ENCODE measurements at places on chromosomes 1 and 21.

DNA sequence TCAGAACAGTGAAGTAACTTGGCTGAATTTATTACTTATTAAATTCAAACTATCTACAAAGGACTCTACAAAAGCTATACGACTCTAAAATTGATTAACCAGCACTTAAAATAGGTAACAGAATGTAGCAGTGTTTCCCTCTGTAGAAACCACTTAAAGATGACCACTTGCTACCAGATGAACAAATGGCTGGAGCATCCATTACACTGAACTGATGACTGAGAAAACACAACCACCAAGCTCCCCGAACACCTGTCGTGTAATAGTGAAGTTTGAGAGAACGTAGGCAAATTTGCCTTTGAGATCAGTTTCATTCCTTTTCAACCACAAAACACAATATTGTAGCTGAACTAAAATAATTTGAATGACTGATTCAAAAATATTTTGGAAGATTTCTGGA, 226.7 kb downstream of the KCNT2 start:
- no peak for DNase-seq

GRCh38 chr1:115107516-115108260, 18.4 kb upstream of the TSPAN2 start:
- DNase-seq, result no peak

GRCh38 chr1:172779491-172779890, 120.6 kb downstream of the FASLG start:
- DNase-seq, result no peak

- no peak for DNase-seq
These were observed at the start of gene LAPTM5 for GRCh38 chr1:30757352-30758120. LAPTM5 (minus strand) TSS chr1:30757774; CDS start chr1:30757745, 29 bp downstream.

DNA sequence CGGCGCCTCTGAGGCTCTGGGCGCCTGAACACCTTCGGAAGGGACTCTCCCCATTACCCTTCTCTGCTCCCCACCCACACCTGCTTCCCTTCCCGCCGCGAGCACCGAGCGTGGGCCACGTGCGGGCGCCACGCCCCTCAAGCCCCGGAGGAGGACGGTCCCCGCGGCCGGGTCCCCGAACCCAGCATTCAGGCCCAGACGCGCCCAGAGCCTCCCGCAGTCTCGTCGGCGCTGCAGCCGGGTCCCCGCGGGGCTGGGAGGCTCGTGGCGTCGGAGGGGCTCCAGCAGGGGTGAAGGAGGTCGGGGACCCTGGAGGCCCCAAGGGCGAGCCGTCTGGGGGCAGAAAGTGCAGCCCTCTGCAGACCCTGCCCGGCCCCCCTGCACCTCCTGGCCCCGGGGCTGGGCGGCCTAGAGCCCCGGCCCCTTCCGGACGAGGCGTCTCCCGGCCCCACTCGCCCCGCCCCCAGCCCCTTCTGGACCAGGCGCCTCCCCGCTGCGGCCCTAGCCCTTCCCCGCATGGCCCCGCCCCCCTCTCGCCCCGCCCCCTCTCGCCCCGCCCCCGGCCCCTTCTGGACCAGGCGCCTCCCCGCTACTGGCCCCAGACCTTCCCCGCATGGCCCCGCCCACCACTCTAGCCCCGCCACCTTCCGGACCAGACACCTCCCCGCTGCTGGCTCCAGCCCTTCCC, 378 bp upstream of the SMIM1 start:
- DNase-seq, result no peak

DNA sequence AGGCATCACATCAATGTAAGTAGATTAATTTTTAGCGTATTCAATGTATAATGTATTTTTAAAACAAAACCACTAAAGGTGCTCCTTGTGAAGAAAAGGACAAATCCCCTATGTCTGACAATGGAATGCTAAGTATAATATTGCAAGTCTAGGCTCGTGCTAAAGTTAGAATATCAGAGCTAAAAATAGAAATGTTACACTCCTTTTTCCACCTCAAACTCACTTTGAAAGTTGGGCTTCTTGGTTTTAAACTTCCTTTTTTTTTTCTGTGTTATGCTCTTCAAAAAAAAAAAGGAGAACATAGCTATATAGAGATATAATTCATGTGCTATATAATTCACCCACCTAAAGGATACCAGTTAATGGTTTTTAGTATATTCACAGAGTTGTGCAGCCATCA, 3.6 kb upstream of the SERBP1 start:
- DNase-seq, result no peak

- no peak for DNase-seq
These were observed 22.9 kb downstream of the LCA5L start for GRCh38 chr21:39422527-39423241.

- no peak for DNase-seq
These were observed 289.4 kb downstream of the CHRM3 start for GRCh38 chr1:239675735-239676134.

GRCh38 chr1:60281360-60281932, 207.9 kb upstream of the C1orf87 start:
- DNase-seq, result no peak

DNA sequence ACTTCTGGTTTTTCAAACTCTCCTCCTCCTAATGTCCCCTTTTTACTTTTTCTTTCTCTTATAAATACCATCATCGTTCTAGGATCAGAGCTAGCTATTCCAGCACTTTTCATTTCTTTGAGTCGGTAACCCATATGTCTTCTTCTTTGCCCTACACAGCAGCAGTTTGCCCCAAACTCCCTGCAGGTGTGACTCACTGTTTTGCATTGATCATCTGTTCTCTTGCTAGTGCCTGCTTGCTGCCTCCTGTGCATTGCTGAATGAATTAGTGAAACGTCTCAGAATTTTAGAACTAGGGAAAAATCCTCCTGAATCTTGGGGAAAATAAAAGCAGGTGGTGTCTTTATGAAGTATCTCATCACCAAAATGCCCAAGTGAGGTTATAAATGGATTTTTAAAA, 21.7 kb downstream of the KCNK2 start:
- DNase-seq, result no peak

- DNase-seq, result no peak
These were observed 232.7 kb downstream of the KCNJ6 start for GRCh38 chr21:37683396-37684114.

DNA sequence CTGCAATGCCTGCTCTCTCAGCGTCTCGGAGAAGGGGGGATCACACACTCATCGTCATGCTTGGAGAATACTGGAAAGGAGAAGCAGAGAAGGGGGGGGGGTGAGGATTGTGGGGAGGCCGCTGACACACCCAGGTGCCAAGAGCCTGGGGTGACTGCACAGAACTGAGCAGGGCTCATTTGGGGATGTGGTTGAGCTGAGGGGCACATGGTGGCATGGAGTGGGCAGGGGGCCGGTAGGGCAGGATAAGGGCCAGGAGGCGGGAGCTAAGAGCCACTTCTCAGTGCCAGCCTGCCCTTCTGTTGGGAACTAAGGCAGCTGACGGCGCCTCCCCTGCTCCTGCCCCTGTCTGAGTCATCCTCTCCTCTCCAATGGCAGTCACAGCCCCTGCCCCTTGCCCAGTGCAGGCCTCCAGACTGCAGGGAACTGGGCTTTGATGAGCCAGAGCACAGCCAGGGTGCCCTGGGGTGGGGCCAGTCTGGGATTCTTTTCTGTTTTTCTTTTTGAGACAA, 27.2 kb downstream of the MRPL37 start:
- DNase-seq, result no peak

DNA sequence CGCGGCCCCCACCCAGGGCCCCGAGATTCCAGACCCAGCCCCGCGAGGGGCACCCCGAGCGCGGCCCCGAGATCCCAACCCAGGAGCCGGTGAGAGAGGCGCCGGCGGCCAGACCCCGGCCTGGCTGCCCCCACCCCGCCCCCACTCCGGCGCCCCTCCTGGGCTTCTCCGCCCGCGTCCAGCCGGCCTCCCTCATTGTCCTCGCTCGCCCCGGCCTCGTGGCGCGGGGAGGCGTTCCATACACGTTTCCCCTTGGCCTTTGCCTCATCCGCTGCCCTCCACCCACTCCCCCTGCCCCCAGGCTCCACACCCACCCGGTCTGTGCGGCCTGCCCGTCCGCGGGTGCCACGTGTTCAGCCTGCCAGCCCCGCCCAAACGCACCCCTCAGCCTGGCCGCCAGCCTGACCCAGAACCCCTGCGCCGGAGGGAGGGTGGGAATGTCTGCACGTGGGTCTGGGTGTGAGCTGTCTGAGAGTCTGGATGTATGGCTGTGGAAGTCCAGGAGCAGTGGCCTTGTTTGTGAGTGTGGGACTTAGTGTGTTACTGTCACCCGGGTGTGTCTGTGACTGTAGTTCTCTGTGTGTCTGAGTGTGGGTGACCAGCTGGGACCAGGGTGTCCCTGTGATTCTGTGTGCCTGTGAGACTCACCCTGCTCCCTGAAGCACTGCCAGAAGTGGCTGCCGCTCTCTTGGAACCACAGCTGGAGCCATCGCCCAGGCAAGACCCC, 681 bp downstream of the B4GALT2 start:
- no peak for DNase-seq

GRCh38 chr1:41242342-41243078, 404 bp upstream of the SCMH1 start:
- DNase-seq, result no peak

DNA sequence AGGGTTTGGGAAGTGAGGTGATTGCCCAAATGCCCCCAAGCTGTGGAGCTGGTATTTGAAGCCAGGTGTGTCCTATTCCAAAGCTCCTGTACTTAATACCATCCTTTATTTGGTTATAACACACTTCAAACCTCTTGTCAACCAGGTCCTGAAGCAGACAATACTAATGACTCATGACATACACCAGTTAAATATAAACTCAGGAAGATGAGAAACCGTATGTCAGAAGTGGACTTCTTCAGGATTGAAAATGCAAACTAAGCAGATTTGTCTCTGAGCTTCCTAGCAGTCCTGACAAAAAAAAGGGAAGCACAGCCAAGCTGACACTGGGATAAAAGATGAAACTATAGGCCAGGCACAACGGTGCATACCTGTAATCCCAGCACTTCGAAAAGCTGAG, 70.6 kb downstream of the ALPL start:
- no peak for DNase-seq

GRCh38 chr1:179184403-179184802, 45.1 kb downstream of the ABL2 start:
- no peak for DNase-seq

GRCh38 chr1:233135833-233136232, 159.7 kb downstream of the PCNX2 start:
- DNase-seq, result no peak

DNA sequence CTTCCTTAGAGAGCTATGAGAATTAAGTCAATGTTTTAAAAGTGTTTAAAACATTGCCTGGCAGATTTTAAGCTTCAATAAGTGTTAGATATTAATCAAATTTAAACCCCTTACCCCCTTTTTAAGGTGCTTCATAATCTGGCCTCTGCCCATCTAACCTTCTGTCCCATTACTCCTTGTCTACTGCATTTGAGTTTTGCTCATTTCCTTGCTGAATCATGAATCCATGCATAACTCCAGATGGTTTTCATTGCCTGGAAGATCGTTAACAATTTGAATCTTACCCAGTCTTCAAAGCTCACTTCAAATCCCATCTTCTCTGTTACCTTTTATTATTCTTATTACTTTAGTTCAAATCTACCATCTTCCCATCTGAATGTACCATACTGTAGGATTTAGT, 4.6 kb downstream of the HJV start:
- no peak for DNase-seq

DNA sequence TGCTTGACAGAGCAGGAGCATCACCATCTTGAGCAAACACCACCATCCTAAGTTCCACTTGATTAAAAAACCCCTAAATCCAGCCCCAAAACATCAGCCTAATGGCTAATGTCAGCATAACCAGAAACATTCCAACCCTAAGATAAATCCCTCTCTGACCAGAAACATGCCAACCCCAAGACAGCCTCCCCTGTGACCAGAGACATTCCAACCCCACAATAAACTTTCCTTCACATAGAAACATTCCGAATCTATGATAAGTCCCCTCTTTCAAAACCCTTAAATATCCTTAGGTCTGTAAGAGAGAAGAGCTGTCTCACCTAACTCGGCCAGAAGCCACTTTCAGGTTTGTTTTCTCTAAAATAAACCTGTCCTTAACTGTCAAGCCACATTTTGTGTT, 17.4 kb upstream of the SLC2A5 start:
- DNase-seq, result no peak

DNA sequence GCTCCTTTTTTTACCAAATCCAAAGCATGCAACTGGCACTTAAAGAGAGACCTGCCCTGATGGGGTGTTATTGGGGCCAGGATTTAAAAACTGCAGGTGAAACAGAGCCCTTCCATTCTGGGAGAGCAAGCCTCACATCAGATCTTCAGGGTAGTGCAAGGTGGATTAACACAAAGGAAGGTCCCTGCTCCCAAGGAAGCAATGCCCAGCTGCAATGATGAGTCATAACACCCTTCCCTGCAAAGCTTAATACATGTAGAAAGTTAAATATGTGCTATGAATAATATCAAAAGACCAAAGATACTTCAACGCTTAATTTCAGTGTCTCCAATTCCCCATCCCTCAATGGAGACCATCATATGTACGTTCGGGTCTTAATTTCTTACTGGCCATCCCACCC, 508.0 kb downstream of the OMA1 start:
- DNase-seq, result no peak

DNA sequence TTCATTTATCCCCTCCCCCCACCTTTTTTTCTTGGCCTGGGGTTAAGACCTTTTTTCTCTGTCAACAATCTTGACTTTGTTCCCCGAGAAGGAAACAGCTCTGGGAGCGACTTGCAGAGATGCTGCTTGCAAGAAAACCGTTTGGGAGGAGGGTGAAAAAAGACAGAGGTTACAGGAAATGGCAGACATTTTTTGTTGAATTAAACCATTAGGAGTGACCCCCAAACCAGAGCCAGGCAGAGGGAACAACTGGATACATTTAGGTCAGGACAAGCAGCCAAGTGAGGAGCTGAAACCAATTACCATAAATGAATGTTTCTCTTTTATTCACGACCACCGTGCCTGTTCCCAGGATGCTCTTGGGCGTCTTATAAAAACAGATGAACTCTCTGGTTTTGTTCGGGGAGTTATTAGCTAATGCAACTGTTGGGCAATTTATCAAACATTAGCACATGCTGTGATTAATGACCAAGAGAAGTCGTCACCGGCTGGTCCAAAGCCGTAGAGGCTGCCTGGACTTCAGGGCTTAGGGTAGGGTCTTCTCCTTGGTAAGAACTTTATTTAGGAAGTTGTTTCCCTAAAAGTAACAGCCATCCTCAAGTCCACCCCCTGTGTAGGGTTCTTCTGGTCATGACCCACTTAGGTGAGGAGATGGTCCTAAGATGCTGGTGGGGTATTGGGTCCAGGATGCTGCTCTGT, 141.0 kb downstream of the FOXD2 start:
- DNase-seq, result no peak

DNA sequence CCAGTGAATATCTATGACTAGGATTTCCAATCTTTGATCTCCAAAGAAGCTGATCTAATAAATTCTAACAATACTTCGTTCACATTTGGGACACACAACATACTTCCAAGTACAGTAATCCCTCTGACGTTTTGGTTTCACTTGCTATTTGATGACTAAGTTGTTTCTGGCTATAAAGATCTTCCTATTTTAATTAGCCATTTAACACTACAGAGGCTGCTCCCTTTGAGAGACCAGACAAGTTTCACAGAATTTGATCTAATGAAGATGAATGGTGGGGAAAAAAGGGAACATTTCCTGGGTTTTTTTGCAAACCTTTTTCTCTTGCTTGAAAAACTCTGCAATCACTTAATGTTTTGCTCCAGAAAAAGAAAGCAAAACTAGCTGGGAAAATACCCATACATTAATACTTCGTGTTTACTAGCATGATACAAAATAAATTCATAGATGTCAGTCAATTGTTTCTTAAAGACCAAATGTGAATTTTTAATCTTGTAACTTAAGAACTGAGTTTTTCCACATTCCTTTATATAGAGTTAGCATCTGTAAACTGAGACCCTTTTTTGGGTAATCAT, 28.0 kb upstream of the GLIS1 start:
- DNase-seq, result no peak

GRCh38 chr21:33544451-33545195, 1.8 kb downstream of the SON start:
- DNase-seq, result no peak

- DNase-seq, result no peak
These were observed at the start of gene FCRLA for GRCh38 chr1:161706482-161707347. FCRLA (plus strand) TSS chr1:161707229; CDS start chr1:161707265, 36 bp downstream.

Data from NCI-H2081 treated with DMSO at 0.1 percent for 48 hours (cell line).